ENCODE measurements at places on chromosomes 2 and 18.

DNA sequence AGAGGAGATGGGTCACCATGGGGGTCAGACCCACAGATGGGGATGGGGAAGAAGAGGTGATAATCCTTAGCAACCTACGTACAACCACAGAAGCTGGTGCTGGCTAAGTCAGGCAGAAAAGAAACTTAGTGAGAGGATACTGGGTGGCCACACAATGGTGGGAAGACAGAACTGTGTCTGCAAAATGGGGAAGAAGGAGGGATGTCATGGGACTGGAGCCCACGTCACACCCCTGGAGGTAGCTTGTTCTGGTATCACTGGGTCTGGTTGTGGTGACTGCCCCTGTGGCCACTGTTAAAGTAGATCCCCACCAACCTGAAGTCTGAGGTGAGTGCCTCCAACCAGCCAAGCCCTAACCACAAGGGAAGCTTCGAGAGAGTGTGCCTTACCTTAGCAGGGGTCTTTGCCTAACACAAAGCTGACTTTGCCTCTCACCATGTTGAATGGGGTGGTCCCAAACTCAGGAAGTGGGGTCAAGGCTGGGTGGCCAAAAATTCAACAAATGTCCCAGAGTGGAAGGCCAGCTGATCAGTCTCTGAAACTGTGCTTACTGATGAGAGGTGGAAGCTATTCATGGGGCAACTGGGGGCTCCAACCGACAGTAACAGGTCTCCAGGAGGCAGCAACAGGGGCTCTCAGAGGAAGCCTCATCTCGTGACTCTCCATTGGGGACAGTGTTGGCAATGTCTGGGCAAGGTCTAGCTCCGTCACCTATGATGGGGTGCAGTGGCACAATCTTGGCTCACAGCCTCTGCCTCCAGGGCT, 64.8 kb upstream of the SLC1A4 start:
- no peak for DNase-seq

- DNase-seq = no peak
Measured at GRCh38 chr2:26462100-26462499, 15.8 kb downstream of the OTOF start.

- no peak for DNase-seq
Measured at GRCh38 chr18:564708-565561, 15.2 kb upstream of the CETN1 start.

GRCh38 chr2:200469708-200470211, 40.1 kb downstream of the KCTD18 start:
- DNase-seq = no peak

DNA sequence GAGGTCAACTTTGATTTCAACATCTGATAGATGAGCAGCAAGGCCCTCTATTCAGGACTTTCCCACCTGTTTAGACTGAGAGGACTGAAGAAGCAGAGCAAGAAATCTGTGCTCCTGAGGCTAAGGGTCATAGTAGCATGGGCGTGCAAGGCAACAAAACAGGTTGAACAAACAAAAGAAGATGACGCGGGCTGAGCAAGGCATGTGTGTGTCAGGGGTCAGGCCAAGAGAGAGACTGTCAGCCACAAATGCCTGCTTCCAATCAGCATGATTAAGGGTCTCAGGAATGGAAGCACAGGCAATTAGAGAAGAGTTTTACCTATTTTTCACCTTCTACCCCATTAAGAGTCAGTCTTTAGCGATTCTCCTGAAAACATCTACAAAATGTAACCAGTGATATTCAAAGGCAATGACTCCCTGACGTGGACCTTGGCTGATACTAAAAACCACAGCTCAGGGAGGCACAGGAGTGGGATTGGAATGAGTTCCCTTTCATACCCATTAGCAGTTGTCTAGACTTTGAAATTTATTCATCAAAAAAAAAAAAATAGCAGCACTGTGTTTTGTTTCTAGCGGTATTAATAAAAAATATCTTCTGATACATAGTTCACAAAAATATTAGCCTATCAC, 81.9 kb downstream of the DYNAP start:
- peak; percentile 32 for DNase-seq

- no peak for DNase-seq
Measured at GRCh38 chr18:22335731-22336198, 82.0 kb downstream of the CTAGE1 start.

GRCh38 chr2:140775411-140775810, 1355.4 kb downstream of the LRP1B start:
- DNase-seq = no peak

GRCh38 chr2:240298117-240298790, 137.2 kb upstream of the GPC1 start:
- no peak for DNase-seq

DNA sequence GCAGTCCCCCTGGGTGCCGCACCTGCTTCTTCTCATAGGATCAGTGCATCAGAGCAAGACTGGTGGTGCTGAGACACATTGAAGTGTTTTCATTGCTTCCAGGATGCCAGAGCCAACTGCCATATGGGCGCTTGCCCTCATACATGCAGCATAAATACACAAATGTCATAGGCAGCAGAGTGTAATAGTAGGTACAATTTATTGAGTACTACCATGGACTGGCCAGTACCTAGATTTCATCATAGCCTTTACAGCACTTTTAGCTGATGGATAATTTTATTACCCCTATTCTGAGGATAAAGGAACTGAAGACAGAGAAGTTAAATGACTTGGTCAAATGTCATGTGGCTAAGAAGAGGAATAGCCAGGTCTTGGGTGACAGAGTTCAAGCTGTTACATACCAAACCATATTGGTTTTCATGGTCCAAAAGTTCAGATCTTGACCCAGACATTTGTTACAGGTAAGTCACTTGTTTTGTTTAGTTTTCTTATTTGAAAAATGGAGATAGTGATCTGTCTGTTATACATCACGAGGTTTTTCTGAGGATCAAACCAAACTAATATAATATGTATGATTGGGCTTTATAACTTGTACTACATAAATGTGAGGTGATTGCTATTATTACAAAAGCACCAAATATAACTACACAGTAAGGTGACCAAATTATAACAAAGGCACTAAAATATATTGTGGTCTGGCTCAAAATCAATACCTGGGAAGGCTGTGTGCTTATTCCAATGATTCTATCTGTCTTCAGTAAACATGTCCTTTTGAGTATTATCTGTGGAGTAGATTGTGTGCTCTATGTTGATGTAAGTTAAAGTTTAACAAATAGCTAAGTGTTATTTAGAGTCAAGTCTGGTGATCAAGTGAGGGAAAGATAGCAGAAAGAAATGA, 151.9 kb upstream of the CYRIA start:
- no peak for DNase-seq

GRCh38 chr18:50590593-50590992, 30.7 kb downstream of the MAPK4 start:
- DNase-seq = no peak

- no peak for DNase-seq
Measured at GRCh38 chr18:66727991-66728390, 124.1 kb upstream of the CDH19 start.

GRCh38 chr18:58966005-58966677, 101.5 kb downstream of the ZNF532 start:
- no peak for DNase-seq

DNA sequence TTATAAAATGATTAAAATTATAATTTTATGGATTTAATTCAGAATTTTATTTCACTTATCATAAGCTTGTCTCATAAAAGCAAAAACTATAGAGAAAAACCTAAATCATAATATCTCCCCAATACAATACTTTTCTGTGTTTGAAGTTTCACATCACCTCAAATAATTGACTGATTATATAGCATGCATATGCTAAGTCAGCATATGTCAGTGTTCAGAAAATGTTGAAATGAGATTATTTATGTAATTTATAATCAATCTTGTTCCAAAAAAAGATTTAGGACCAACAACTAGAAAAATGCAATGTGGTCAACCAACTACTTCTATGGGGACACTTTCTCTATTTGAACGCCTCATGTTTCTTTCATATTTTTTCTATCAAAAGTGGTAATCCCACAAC, 902.6 kb downstream of the CPS1 start:
- no peak for DNase-seq

DNA sequence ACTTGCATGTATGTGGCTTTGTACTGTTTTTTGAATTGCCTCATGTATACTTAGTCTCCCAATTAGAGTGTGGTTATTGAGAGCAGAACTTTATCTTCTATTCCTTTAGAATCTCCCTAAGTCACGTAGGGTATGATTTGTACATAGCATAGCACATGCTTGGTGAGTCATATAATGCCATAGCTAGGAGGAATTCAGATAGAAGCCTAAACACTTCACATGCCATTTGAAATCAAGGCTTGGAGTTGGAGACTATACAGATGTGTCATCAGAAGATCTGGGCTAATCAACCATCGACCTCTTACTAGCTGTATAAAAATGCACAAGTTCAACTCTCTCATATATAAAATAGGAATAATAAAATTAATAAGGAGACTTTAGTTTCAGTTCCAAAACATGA, 222.6 kb upstream of the ST6GAL2 start:
- no peak for DNase-seq

- DNase-seq = no peak
Measured at GRCh38 chr2:99325384-99325783, 10.7 kb downstream of the TXNDC9 start.

All from ELF-1 (cell line).